Activated naive CD8-positive, alpha-beta T cell treated with anti-CD3 and anti-CD28 coated beads, Interleukin-2, amount 10 ng/mL, durations not matched to agents 7 days and 5 days (primary cell): ENCODE measurements at places on chromosomes 4 and X. TPM values are rescaled to one million over a fixed set of nuclear protein-coding genes. Genes with fewer than 3 reads are reported as not detected.

- DNase-seq: peak; percentile 56
Observed at GRCh38 chrX:12974305-12974795, 560 bp upstream of the TMSB4X start.

GRCh38 chrX:103254171-103254824 is 657 bp downstream of the TCEAL8 start:
- DNase-seq: peak; percentile 40

GRCh38 chr4:23366557-23366906 is 523.3 kb downstream of the PPARGC1A start:
- DNase-seq: no peak

DNA sequence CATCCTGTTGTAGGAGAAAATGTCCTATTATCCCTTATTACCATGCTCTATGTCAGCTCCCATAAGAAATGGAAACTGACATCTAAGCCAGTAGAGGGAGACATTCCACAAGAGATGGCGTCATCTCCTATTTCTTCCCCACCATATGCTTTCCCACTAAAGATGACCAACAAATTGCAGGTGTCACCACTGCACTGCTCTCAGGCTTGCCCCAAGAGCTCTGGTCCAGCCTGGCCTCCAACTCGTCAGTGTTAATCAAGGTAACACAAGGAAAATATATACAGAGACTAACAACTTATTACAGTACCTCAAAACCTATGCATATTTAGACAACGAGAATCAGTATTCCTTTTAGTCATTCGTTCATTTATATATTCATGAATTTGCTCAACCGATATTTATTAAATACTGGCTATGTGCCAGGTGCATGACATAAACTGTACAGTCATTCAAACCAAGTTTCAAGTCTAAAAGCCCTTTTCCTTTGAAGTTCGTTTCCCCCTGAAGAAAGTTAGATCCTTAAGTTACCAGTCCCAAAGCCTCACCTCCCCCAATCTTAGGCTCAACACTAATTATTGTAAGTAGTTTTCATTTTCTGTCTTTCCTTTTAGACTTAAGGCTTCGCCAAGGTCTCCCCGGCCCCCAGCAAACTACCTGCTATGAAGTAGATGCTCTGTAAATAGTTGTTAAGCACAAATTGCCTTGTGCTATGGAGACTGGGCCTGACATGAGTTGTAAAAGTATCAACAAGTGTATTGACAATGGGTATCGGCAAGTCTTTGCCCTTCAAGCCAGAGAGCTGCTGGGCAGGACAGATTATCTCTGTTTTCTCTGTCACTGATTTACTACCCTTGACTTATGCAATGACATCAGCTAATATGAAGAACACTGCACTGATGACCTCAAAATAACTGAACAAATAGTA is 3.1 kb upstream of the FGB start:
- DNase-seq: no peak

GRCh38 chrX:130446974-130447373 is 45.2 kb downstream of the RBMX2 start:
- no peak for DNase-seq

GRCh38 chr4:133137571-133137970 is 11.5 kb upstream of the PCDH10 start:
- DNase-seq: no peak

DNA sequence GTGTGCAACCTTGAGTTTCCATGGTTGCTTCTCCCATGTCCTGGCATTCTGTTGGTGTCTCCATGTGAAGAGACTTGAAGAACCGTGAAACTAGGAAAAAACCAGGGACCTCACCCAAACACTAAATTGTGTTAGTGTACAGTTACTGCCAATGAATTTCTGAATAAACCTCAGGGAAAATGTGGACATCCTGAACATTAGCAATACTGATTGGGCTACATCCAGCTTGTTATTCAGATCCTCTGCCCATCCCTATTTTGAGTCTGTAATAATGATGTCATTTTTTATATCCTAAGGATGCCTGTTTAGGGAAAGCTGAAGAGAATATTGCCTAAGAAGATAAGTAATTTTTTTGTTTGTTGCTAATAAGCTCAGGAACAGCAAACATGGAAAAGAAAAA is 262.7 kb downstream of the TMA16 start:
- DNase-seq: no peak

DNA sequence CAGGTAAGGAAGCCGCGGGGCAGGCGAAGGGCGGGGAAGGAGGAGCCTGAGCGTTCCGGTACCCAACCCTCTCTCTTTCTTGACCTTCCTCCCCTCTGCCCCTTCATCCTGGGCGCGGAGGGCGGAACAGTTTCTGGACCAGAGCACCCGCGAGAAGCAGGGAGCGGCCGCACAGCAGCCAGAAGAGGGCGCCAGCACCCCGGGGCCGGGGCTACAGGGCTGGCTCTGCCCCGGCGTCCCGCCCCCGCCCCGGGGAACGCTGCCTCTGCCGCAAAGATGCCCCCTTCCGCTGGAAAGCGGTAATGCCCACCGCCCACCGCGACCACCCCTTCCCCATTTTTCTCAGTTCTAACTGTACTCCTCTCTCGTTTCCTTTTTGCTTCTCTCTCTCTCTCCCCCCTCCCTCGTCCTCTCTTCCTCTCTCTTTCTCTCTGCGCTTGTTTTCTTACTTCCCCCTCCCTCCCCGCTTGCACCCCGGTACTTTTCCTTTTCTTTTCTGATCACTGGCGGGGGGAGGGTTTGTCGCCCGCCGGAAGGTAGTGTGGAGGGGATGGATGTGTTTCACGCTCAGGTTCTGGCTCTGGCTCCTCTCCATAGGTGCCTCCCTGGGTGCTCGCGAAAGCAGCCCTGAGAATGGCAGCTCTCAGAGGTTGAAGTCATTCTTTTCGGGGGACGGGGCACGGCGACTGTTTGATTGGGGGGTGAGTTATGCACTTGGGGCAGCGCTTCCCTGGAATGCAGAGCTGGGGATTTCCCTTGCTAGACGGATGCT is 13.1 kb upstream of the PRDM8 start:
- DNase-seq: peak; percentile 97

GRCh38 chr4:26896636-26897035 is 36.0 kb downstream of the STIM2 start:
- no peak for DNase-seq

DNA sequence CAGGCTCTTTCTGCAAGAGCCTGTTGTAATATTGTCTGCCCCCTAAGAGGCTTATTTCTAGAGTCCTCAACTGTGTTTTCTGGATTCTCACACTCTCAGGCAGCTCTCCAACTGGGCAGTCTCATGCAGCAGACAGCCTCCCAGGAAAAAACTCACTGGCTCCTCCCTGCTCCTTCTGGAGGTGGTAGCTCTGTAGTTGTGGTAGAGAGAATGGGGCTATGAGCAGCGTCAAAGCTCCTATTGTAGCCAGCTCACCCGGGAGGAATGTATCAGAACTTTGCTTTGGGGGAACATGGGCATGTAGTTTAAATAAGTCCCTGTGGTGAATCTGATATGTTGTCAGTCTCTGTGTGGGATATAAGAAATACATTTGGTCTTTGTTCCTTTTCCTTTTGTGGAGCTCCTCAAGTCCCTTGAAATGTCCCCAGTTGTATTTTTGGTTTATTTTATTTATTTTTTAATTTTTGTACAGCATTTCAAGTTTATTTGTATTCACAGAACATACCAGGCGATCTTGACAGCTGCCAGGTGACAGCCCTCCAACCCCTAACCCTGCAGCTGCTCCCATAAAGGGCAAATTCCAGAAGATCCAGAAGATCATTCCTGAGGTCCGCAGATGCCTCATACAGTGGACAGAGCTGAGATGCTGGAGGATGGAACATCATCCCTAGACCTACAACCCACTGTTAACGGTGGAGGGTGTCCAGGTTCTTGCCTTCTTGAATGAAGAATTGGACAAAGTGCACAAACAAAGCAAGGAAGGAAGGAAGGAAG is 45.7 kb downstream of the TRIM61 start:
- no peak for DNase-seq

DNA sequence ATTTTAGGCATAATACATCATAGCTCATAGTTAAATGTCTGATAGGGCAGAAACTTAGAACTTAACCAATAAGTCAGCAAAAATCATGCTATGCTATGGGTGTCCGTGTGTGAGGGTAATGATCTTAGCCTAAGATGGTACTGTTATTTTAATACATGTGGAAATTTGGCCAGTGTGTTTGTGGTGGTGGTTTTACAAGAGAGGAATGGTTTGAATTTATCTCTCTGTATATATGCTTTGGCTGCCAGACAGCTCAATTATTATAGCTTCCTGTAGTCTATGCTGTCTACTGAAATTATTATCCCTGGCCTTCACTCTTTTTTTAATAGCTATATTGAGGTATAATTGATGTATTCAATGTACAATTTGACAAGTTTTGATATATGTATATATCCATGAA is 21.3 kb downstream of the ZNF330 start:
- no peak for DNase-seq

Gene FRG2
- not detected for total RNA-seq

Gene DMRTC1
- total RNA-seq: 0.28 TPM

Gene SMC1A
- total RNA-seq: 117 TPM

Gene EDNRA
- not detected for total RNA-seq

Gene SSX4
- total RNA-seq: not detected
